Hematopoietic multipotent progenitor cell treated with erythropoietin and hydrocortisone succinate and interleukin-3 and kit ligand, for 17 days (in vitro differentiated cells): ENCODE measurements at places on chromosomes 3 and 15.
A peak's percentile ranks its signal among the peaks of the same experiment; 100 is the strongest.

GRCh38 chr3:53102601-53103147, 27.6 kb downstream of the RFT1 start:
- no peak for DNase-seq

DNA sequence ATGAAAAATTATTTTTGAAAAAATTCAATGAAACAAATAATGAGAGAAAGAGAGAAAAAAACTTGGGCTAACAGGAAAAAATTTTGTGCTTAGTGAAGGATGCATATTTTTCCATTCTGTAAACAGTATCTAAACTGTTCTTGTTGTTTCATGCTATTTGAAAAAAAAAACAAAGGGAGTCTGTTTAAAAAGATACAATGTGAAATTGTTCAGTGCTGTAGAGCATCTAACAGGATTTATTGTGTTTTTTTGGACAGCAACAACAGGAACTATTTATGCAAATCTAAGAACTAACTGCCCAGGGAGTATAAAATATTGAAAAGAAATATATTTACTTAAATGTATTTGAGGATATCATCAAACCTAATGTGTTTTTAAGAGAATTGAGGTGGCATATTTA, 55.1 kb downstream of the PEX5L start:
- no peak for DNase-seq

DNA sequence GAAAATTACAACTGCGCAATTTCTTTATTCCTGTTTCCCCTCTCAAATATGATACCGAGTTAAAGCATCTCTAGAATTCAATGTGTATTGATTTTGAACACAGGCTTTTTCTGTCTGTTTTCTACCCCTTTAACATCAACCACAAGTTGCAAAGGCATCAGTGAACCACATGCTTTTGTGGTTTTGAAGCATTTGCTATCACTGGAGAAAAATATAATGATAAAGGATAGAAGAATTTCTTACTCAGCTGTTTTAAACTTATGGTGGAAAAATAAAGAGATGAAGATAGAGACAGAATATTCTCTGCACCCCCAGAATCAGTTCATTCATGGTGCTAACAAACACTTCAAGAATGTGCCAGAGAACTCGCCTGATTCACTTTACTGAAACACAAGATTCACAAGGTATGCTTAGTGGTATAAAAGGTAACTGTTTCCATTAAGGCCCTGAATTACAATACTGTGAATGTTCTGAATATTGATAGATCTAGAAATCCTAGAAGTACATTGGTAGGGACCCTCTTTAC, 9.5 kb upstream of the DPPA4 start:
- no peak for DNase-seq

DNA sequence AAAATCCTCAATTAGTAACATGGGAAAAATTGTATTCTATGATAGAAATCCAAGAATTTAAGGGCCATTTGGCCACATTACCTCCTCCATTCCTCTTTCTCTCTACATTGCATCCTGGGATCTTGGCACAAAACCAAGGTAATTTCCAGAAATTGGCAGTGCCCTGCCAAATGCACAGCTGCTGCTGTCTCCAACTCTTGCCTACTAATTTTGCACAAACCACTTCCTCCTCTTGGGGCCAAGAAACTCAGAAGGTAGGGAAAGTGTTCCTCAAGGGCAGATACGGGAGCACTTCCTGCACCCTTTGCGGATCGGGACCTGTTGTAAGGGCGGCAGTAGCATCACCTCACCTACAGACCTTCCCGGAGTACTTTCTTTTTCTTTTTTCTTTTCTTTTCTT, 57.8 kb downstream of the MAP3K13 start:
- no peak for DNase-seq

- DNase-seq, result no peak
Measured at GRCh38 chr3:45910892-45911291, 24.5 kb downstream of the CCR9 start.

DNA sequence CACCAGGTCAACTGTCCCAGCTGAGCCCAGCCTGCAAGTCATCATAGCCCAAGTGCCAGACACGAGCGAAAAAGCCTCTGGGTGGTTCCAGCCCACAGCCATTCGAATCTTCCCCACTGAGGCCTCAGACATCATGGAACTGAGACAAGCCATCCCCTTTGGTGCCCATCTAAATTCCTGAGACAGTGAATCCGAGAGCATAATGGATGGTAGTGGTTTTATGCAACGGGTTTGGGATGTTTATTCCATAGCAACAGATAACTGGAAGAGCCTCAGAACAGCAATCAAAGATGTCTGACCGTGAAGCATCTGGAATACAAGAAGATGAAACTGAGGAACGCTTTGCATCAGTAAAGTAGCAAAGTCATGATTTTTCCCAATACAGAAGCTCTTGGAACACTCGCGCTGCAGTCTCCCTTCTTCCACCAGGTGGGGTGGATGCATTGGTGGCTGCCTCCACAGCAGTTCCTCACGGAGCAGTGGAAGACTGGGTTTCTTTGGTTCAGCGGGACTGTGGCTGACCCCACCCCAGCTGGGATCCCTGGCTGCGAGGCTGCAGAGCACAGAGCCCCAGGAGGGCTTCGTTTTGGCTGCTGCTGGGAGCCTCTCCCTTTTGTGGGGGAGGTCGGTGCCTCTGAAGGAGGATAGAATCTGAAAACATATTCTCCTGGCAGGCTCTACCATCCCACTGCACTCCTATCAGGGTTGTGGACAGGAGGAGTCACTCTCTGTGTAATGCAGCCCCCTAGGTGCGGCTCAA, 26.4 kb upstream of the PDE8A start:
- no peak for DNase-seq

DNA sequence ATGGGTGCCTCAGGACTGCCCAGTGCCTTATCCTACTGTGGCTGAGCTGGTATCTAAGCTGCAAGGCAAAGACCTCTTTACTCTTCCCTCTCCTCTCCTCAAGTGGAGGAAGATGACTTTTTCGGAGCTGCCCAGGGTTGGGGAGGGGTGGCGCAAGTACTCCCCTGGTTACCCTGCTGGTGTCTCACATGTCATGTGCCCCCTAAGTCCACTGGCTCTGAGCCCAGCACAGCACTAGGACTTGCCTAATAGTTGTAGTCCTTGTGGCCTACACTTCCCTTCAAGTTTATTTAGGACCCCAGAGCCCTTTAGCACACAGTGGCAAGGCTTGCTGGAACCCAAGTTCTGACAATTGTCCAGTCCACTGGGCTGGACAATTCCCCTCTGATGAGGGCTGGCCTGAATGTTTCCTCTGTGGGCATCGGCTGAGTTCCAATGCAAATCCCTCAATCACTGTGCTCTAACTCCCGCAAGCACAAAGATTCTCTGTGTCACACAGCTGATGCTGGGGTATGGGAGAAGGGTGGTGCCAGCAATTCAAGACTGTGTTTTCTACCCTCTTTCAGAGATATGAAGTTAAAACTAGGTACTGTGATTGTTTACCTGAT, 60.4 kb downstream of the UQCC5 start:
- no peak for DNase-seq

GRCh38 chr15:50531766-50532165, 14.7 kb downstream of the USP50 start:
- no peak for DNase-seq

DNA sequence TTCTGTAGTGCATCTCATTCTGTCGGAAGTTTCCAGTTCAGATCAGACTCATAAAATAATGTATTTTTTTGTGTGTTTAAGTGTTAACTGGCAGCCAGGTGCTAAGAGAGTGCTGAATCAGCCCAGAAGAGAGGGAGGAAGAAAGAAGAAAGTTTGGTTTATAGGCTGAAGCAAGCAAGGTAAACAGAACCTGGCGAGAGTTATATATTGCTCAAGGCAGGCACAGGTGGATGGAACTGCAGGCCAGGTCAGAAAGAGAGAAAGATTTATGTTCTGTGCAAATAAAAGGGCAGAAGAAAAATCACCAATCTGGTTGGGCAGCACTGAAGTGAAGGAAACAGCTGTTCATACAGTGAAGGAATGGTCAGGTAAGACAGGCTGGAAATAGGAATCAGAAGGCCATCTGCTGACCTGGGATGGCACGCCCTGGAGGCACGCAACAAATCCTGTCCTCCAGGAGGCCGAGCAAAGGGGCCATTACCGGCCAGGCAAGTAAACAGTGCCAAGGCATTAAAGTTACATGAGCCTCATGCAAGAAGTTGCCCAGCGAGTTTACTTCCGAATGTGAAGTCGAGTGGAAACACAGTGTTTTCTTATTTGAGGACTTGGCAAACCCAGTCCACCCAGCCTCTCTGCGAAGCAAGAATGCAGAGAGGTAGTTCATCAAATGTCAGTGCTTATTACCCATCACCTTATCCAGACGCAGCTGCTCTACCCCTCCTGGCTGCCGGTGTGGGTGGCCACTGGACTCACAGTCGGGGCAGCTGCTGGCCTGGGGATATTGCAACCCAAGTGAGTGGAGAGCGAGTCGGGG, 309.8 kb downstream of the VPS13C start:
- no peak for DNase-seq

DNA sequence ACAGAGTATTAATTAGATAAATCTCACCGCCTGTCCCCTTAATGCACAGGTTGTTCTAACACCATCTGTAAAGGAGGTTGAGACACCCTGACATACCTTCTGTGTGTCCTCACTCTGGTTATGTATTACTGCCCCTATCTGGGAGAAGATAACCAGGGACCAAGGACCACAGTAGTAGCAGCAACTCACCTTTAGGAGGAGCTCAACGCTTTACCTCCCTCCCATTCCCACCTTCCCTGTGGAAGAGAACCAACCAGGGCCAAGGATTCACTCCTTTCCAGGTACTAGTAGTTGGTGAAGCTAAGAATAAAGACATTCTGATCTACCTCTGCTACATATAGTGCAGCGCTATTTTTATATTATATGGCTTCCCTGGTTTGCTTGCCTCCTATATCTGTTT, 232.6 kb downstream of the MEX3B start:
- no peak for DNase-seq

GRCh38 chr3:183912895-183913579, 28.4 kb upstream of the PARL start:
- no peak for DNase-seq

DNA sequence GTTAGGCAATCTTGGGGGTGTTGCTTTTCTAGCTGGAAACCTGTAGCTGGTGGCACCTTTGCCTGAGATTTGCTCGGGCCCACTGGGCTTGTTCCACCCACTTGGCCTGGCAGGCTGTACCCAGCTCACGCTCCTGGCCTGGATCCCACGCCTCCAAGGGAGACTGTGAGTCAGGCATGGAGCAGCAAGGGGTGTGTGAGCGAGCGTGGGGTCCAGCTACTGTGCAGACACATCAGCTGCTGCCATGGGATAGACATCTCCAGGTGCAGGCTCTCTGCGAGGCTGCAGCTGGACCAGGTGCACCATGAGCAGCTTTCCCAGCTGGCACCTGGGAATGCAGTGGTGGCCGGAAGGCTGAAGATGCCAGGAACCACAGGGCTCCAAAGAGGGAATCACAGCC, 36.0 kb downstream of the NR1D2 start:
- no peak for DNase-seq

GRCh38 chr3:197428117-197428801, 127.5 kb downstream of the BDH1 start:
- DNase-seq, result peak; percentile 36

GRCh38 chr3:122681284-122681973, 790 bp downstream of the PARP14 start:
- DNase-seq, result no peak

- no peak for DNase-seq
Measured at GRCh38 chr3:55488398-55489055, 1.4 kb upstream of the WNT5A start.

DNA sequence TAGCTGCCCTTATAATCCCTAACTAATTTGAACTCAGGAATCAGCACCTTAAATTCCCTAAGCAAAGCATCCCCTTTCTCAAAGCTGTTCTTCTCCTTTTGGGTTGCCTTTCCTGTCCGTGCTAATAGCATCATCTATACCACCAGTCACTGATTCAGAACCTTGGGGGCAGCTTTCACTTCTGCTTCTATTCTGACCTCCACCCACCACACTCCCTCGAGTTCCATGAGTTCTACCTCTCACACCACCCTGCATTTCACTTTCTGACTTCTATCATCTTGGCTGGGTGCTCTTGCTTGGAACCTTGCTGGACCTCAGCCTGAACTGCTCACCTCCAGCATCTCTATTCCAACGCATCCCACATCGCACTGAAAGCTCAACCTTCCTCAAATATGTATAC, 55.4 kb upstream of the KCNMB2 start:
- no peak for DNase-seq

- DNase-seq, result no peak
Measured at GRCh38 chr3:126306888-126307482, 50.2 kb downstream of the KLF15 start.

DNA sequence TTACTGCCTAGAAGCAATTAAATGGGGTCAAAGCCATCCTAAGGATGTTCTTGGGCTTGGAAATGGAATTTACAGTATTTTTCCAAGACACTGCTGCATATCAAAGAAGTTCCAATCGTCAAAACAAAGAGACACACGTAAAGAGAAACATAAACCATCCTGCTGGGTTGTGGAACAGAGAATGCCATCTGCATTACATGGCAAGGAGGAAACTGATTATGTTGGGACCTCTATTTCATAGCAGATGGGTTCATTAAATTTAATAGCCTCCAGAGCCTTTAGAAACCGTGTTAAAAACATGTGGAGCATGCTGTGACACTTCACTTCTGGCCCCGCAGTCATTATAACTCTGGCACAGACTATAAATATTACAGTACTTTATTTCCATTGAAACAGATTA, 154.6 kb downstream of the LRTM1 start:
- no peak for DNase-seq

- no peak for DNase-seq
Measured at GRCh38 chr15:77607894-77608261, 24.8 kb downstream of the LINGO1 start.

DNA sequence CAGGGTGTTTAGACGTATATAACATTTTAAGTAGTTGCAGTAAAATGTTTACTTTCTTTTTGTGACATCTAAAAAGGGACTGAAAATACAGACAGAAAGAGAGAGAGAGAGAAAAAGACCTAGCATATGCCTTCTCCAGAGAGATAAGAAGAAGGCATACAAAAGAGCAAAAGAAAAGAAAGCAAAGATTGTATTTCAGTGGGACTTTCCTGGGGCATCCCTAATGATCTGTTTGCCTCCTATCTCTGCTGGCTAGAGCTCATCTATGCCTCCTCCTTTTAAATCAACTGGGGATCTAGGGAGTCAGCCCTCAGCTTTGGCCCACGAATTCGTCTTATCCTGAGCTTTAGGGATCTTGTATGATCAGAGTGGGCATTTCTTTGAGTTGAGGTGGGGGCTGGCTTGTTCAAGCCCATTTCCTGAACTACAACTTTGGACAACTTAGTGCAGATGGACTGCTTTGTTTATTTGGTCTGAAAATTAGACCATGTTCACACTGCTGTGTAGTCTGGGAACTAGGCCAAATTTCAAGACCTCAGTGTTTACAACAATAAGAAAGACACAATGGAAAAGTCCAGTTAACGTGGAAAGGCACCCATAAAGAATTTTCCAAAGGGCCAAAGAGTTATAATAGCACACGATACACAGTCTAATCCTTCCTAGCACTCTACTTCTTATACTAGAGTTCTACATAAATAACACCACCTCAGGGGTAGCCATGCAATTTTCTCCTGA, 61.0 kb downstream of the ATP8B4 start:
- DNase-seq, result no peak

GRCh38 chr15:72205273-72205672, 7.7 kb upstream of the GRAMD2A start:
- DNase-seq, result no peak

- DNase-seq, result no peak
Measured at GRCh38 chr15:32844118-32844711, 126.4 kb downstream of the GREM1 start.
